ENCODE measurements at places on chromosomes 13 and 19. TPM values are rescaled to one million over a fixed set of nuclear protein-coding genes. Genes with fewer than 3 reads are reported as not detected.

DNA sequence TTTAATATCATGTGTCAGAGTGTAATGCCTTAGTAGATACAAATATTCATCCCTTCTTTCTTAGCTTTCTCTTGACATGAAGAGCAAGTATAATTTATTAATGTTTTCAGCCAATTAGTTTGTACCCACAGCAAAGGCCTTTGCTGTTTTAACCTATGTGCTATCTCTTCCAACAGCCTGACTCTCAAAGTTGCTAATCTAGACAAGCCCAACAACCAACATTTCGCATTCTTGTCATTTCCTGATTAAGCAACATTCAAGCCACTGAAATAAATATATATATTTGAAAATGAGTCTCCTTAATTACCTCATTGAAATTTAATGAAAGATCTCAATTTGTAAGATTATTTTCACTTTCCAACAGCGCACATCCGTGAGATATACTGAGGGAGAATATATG lies 18.5 kb downstream of the EPSTI1 start:
- peaks cover 8% of the 10 kb centered on the region for H3K4me1 ChIP-seq
- DNase-seq: no peak
- H3K27me3 ChIP-seq: no peaks in the 10 kb centered on the region
- H3K4me3 ChIP-seq: no peak overlapping the region

GRCh38 chr19:16085115-16085514 lies 8.8 kb downstream of the TPM4 start:
- H3K4me1 ChIP-seq: peaks cover 58% of the 10 kb centered on the region
- H3K27ac ChIP-seq: peak overlapping the region; percentile 88
- no peaks in the 10 kb centered on the region for H3K27me3 ChIP-seq
- H3K36me3 ChIP-seq: peaks cover 83% of the 10 kb centered on the region

DNA sequence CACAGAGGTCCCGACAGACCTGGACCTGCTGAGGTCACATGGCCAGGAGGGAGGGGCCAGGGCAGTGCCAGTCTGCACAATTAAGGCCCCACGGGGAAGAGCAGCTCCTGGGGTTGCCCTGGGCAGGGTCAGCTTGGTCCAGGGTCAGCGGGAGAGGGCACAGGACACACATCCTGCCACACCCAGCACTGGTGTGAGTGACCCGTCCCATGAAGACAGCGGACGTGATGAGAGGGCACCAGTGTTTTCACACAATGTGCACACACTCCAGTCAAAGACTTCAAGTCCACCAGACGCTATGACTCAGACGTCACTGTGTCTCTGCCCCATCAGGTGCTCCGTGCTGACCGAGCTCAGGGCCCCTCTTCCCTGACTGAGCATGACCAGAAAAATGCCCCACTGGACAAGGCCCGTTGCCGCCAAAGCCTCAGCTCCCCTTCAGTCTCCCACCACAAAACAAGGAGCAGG lies 4.2 kb downstream of the TMEM259 start:
- no peak overlapping the region for H3K27ac ChIP-seq
- H3K27me3 ChIP-seq: no peaks in the 10 kb centered on the region
- DNase-seq: no peak
- H3K4me1 ChIP-seq: peaks cover 45% of the 10 kb centered on the region
- no peak overlapping the region for H3K4me3 ChIP-seq
- peaks cover 3% of the 10 kb centered on the region for H3K36me3 ChIP-seq

- no peak for DNase-seq
- no peaks in the 10 kb centered on the region for H3K4me1 ChIP-seq
- H3K27ac ChIP-seq: no peak overlapping the region
- H3K36me3 ChIP-seq: no peaks in the 10 kb centered on the region
- no peaks in the 10 kb centered on the region for H3K27me3 ChIP-seq
Observed at GRCh38 chr13:49307365-49307764, 59.6 kb downstream of the CDADC1 start.

DNA sequence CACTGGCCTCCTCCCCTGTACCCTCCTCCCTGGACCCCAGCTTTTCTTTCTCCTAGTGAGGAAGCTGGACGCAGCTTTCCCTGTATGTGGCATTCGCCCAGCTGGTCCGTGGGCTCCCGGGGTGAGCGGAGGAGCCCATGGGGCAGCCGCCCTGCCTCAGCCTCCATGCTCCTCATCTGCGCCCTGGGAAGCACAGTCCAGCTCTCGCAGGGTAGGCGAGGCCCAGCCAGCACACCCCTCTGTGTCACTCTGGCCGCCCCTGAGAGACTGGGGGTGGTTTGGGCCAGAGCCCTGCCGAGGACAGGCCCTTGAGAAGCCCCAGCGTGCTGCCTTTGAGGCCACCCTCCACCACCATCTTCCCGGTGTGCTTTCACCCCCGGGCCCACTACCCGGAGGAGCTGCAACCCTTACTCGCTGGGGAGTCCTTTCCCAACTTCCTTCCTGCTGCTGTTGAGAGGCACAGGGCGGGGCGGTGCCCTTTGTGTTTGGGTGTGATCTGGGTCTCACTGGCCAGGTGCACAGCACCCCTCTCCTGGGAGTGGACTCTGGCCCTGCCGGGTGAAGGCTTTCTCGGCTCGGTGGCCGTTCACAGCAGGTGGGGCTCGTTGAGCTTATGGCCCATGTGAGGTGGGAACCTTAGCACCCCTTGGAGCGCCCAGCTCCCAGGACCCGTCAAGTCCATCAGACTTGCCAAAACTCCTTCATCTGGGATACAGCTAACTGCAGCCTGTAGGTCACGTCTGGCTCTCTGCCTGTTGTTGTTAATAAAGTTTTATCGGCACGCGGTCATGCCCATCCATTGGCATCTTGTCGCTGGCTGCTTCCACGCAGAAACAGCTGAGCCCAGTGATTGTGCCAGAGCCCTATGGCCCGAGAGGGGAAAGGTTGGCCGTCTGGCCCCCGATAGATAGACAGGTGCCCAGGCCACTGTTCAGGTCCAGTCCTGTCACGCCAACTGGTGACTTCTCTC lies 3.2 kb downstream of the NCLN start:
- no peaks in the 10 kb centered on the region for H3K27me3 ChIP-seq
- DNase-seq: no peak
- peak overlapping the region; percentile 98 for H3K4me3 ChIP-seq
- H3K36me3 ChIP-seq: peaks cover 17% of the 10 kb centered on the region
- H3K27ac ChIP-seq: no peak overlapping the region

- no peak overlapping the region for H3K27ac ChIP-seq
- no peaks in the 10 kb centered on the region for H3K36me3 ChIP-seq
- H3K4me1 ChIP-seq: peaks cover 17% of the 10 kb centered on the region
- H3K4me3 ChIP-seq: no peak overlapping the region
- DNase-seq: no peak
Observed at GRCh38 chr19:1510442-1510806, 2.4 kb downstream of the ADAMTSL5 start.

- H3K27me3 ChIP-seq: peaks cover 5% of the 10 kb centered on the region
- no peak for DNase-seq
- H3K27ac ChIP-seq: no peak overlapping the region
- H3K4me3 ChIP-seq: no peak overlapping the region
Observed at GRCh38 chr13:48783695-48784230, 130.0 kb downstream of the CYSLTR2 start.

DNA sequence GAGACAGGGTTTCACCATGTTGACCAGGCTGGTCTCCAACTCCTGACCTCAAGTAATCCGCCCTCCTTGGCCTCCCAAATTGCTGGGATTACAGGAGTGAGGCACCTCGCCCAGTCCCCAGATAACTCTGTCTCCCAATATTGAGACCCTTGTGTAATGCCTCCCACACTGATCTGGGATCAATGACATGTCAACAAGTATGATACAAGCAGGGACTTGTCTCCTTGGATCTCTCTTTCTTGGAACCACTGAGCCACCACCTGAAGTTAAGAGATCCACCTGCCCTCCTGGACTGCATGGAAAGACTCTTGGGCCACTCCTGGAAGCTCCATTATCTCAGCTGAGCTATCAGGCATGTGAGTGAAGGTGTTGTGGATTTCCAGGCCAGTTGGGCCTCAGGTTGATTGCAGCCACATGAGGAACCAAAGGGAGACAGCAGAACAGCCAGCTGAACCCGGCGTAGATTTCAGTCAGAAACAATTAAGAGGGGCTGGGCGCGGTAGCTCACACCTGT lies 15.1 kb downstream of the NFKBID start:
- peaks cover 4% of the 10 kb centered on the region for H3K4me1 ChIP-seq
- no peak for DNase-seq
- H3K27me3 ChIP-seq: no peaks in the 10 kb centered on the region
- no peak overlapping the region for H3K4me3 ChIP-seq
- peak overlapping the region; percentile 65 for H3K27ac ChIP-seq
- peaks cover 34% of the 10 kb centered on the region for H3K36me3 ChIP-seq

GRCh38 chr13:113548778-113549621 lies 35.6 kb upstream of the TFDP1 start:
- H3K27me3 ChIP-seq: no peaks in the 10 kb centered on the region
- no peak overlapping the region for H3K4me3 ChIP-seq
- H3K27ac ChIP-seq: no peak overlapping the region
- H3K36me3 ChIP-seq: peaks cover 9% of the 10 kb centered on the region
- no peak for DNase-seq

DNA sequence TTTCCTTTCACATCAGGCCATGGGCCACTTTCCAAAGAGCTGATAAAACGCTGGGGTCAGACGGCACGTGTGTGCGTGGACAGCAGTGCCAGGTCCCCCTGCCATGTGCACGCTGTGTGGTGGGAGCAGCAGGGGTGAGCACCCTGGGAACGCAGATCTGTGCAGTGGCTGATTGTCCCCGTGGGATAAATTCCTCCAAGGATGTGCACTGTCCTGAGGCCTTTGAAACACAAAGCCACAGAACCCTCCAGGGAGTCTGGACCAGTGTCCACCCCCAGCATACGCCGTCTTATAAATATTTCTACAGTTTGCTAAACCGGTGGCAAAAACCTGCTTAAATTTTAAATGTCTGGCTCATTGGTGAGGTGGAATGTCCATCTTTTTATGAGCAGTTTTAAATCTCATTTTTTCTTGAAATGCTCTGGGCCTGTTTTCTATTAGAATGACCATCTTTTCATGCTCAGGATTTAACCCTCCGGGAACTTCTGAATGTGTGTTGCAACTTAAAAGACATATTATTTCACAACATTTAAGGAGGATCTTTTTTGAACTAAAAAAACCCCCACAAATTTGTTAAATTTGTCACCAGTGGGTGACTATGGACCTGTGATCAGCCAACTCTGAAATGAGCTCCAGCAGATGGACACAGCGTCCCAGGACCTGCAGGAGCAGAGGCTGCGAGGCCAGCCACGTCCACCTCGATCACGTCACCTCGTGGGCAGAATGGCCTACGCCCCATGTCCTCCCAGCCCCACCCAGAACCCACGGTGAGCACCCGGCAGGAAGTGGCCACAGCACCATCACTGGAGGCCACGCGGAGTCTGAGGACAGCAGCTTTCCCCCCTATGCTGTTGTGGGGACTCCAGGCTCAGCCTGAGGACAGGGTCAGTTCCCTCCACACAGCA lies 68.6 kb downstream of the RASA3 start:
- no peak for DNase-seq
- H3K4me1 ChIP-seq: peaks cover 71% of the 10 kb centered on the region
- H3K36me3 ChIP-seq: peaks cover 8% of the 10 kb centered on the region
- no peaks in the 10 kb centered on the region for H3K27me3 ChIP-seq

DNA sequence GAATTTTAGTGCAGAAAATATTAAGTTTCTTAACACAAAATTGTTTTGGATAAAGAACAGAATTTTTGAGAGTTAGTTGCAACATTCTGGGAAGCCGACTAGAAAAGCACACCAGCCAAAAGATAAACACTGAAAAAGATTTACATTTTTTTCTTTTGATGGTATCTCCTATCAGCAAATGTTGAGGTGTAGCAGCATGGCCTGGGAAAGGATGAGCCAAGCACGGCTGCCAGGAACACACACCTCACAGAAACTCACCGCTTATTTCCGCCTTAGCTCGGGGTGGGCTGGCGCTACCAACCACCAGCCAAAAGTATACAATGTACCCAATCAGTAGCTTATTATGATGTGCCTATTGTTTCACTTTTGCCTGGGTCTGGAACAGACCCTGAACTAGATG lies 134.7 kb downstream of the MIPEP start:
- H3K4me3 ChIP-seq: no peak overlapping the region
- peak; percentile 41 for DNase-seq
- H3K36me3 ChIP-seq: peaks cover 24% of the 10 kb centered on the region
- H3K27me3 ChIP-seq: no peaks in the 10 kb centered on the region

DNA sequence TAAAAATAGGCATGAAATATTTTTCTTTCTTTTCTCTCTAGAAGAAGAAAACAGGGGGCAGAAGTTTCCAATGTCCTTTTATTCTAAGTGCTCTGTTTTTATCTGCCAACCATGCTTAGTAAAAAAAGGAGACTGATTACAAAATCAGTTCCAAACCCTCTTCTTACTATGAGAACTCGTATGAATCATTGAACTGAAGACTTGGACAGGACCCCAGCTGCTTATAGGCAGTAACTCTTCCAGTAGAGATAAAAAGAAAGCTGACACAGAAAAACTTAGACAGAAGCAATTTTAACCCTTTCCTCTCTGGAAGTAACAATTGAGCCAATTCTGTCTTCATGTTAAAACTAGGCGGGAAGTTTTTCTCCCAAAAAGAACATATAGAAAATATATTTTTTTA lies 24.5 kb upstream of the FREM2 start:
- no peak overlapping the region for H3K27ac ChIP-seq
- no peaks in the 10 kb centered on the region for H3K36me3 ChIP-seq
- no peak for DNase-seq
- H3K27me3 ChIP-seq: peaks cover 18% of the 10 kb centered on the region

DNA sequence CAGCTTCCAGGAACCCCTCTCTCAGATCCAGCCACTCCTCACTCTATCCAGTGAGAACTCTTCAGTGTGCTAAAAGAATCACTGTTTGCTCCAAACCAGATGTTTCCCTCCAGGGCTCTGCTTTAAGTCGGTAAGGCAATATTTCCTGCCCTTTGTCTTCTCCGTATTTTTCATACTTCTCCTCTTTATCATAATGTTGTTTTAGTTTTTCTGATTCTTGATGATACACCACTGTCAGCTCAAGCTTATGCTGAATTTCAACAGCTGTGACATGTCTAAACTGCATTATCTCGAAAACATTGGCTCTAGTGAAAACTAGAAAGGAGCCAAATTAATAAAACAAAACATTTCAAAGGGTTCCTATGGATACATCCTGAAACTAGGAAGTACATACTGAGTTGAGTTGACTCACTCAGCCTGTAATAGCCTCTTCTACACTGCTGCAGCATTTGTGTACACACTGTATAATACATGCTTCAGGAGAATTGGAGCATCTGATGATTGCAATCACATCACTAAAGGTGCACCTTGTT lies 39.8 kb downstream of the GPR180 start:
- DNase-seq: no peak
- no peak overlapping the region for H3K4me3 ChIP-seq
- H3K27ac ChIP-seq: no peak overlapping the region
- peaks cover 3% of the 10 kb centered on the region for H3K27me3 ChIP-seq
- H3K36me3 ChIP-seq: no peaks in the 10 kb centered on the region

DNA sequence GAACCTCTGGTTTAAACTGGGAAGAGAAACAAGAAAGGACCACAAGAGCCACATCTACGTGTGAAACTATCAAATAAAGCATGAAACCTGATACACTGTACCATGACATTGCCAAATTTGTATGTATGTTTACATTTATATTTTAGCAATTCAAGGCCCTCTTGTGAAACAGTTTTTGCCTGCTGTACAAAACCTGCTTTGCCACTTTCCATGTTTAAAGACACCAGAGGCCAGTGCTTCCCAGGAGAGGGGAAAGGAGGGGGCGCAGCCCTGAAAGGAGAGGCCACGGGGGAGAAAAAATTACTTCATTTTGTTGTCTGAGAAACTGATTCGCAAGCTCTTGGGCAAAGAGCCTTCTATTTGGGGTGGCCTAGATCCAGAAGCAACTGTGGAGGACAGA lies 124.8 kb downstream of the DCLK1 start:
- H3K36me3 ChIP-seq: no peaks in the 10 kb centered on the region

PCDH9 gene
- 0.15 TPM for total RNA-seq

KLK12 gene
- total RNA-seq: not detected

ZNF649 gene
- 10.4 TPM for total RNA-seq

ICAM4 gene
- not detected for total RNA-seq

HS6ST3 gene
- not detected for total RNA-seq

ATP8B3 gene
- 6.1 TPM for total RNA-seq

ZNF99 gene
- total RNA-seq: not detected

DMKN gene
- 1.7 TPM for total RNA-seq

Data from activated naive CD4-positive, alpha-beta T cell treated with anti-CD3 and anti-CD28 coated beads for 36 hours (primary cell).